ENCODE measurements at places on chromosomes 1 and 21.

GRCh38 chr1:29122682-29123052 is 1.0 kb downstream of the TMEM200B start:
- no peak for DNase-seq

DNA sequence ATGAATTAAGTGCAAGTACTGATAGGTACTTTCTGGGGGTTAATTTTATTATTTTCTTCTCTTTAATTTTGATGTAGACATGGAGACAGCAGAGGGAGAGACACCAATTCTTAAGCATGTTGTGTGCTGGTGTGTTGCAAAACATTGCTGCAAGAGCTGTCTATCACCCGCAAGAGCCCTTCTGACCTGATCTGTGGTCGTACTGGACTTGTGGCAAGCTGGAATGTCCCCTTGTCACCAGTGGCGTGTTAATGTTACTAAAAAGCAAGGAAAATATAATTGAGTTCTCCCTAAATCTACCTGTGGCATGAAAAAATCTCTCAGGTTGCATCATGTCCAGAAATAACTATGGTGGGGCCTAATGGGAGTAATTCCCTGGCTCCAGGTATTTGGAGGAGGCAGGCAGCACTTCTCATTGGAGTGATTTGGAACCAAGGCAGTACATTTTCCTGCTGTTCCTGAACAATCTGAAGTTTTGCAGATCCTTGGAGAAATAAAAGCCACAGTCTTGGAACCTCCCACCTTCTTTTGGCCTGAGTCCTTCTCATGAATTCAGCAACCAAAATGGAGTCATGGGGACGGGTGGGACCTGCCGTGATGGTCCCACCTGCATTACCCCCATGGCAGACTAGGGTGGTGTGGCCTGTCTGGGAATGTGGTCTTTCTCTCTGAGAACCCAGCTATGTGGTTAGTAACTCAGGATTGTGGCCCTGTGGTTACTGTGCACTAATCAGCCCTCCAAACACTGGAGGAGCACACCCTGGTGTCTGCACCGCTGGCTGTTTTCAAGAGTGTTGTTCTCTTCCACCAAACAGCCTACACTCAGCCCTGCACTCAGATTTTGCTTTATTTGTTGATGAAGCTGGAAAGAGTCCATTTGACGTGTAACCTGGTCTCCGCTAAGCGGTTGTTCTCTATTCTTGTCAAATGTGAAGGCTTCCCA is 57.4 kb downstream of the GALNT2 start:
- no peak for DNase-seq

DNA sequence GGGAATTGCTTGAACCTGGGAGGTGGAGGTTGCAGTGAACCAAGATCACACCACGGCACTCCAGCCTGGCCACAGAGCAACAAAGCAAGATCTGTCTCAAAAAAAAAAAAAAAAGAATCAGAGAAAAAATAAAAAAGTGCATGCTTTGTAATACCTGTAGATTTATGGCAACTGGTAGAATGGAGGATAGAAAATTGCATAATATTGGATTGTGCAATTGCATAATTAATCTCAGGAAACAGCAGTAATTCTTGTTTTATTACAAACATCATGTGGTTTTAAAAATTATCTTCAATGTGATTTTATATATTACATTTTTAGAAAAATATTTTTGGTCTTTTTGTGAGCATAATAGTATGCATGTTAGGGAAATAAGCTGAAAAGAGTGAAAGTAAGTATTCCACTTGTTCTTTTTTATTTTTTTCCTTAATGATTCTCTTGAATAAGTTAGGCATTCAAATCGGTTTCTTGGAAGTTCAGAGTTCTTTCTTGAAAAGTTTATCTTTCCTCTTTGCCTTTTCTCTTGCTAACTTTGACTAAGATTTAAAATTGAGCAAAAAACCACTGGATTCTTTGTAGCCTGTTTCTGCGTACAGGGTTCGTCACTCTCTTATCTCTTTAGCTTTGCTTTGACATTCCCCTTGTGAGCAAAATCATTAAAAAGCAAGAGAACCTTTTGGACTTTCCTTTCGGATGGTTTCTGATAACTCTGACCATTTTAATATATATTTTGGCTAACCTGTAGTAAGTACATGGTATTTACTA is 127.5 kb upstream of the ADAMTS5 start:
- DNase-seq, result no peak

GRCh38 chr1:45929257-45929687 is 125.9 kb downstream of the MAST2 start:
- no peak for DNase-seq

DNA sequence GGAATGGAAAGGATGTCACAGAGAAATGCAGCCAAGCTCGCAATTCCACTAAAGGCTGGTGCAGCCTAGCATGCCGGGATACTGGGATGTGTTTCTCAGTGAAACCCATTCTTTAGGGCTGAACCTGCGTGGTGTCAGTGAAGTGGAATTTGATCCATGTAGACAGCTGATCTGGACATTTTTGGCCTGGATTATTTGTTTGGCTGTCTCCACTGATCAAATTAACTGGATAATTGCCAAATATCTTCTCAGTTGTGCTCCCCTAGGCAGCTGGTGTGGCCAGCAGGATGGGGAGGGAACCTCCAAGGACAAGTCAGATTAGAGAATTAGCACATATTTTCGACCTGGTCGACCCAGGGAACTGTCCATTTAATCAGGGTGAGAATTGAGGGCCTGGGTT is 318.4 kb downstream of the RPS6KC1 start:
- no peak for DNase-seq

GRCh38 chr1:118275472-118276115 is 90.6 kb upstream of the SPAG17 start:
- DNase-seq, result no peak

DNA sequence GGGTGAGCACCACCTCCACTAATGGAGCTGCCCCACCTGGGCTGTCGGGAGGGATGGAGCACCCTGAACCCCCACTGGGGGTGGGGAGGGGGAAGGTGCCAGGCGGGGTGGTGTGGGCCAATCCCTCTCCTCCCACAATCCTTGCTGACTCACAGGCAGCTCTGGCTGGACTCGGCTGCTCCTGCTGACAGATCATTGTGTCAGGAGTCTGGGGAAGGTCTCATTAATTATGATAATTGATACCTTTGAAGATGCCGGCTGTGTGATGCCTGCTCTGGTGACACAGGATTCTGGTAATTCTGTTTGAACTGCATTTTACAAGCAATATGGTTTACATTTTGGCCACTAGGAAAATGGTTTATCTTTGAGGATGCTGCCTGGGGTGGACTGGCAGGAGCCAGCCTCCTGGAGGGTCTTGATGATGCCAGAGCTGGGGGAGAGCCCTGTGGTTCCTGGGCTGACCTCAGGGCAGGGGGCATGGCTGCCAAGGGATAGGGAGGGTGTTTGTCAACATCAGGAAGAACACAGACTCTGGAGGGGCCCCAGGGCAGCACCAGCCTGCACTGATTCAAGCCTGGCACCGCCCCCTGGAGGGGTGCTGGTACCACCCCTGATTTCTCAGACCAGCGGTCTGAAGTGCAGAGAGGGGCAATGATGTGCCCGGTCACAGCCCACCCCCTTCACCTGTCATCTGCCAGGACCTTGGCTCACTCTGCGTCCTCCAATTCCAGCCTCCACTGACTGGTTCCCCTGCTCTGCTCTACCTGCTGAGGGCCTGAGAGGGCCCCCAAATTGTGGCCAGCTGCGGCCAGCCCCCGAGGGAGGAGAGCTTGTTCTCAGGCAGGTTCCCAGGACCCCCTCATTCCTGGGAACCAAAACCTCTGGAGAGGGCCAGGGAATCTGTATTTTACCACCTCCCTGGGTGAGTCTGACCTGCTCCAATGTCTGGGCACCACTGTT is 338.8 kb downstream of the MATN1 start:
- DNase-seq, result no peak

DNA sequence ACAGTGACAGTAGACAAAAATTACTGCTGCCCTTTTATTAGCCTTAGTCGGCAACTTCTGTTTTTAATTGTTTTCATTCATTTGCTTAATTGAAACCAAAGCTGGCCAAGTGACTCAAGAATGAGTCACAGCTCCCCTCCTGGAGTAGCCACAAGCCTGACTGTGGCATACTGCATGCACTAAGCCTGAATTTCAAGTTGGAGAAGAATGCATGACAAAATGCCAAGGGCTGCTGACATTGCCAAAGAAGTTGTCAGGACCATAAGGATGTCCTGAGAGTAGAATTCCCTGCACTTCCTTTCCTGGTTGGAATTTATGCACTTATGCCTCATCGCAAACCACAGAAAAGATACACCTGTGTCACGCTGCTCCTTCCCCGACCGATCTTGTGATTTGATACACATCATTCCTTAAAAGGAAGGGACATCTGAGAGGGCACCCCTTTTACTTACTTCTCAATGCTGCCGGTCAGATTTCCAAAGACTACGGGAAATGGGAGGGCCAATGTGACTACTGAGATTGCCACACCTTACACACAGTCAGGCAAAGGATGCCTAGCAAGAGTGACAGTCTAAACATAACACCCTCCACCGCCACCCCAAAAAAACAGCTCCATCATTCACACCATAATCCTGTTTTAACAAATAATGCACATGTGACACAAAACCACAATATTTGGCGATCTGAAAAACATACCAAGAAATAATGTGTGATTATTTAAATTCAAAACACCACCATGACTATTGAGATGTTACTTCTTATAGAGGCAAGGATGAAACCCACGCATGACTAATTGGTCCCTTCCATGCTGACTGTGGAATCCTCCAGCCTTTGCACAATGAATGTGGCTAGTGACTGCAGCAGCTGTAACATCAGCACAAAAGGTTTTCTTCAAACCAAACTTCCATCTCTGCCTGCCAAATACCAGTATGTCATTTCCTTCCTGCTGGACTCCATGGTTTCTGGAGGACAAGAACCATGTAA is 28.2 kb downstream of the VAV3 start:
- peak; percentile 35 for DNase-seq

- DNase-seq, result no peak
Observed at GRCh38 chr1:3640121-3640837, 9.6 kb downstream of the WRAP73 start.

DNA sequence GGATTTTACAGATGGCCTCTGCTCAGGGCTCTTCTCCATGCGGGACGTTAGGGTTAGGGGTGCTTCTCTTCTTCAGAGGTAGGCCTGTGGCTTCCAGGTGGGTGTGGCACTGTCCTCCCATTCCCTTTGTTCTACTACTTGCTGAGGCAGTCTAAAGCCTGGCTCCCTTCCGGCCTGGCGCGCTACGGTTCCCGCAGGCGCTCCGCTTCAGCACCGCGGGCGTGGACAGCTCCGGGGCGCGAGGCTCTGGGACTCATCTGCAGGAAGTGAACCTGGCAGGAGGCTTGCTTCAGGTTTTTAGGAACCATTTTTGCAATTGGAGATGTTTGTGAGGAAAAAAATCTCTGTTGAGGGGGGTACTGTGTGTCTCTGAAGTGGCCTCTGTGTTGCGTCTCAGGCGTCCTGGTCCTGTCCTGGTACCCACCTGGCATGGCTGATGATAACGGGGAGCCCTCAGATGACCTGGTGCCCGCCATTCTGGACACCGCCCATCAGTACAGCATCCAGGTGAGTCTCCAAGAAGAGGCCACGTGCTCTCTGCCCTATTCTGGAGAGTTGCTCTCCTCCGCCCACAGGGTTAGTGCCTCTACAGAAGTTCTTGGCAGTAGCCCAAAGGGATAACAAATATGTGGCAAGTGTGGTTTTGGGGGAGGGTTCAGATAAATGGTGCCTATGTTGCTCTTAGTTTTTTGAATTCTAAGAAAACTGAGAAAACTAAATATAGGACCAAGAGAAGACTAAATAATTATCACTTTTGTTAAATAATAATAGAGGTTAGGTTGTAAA is 1.9 kb downstream of the MANEAL start:
- DNase-seq, result no peak

DNA sequence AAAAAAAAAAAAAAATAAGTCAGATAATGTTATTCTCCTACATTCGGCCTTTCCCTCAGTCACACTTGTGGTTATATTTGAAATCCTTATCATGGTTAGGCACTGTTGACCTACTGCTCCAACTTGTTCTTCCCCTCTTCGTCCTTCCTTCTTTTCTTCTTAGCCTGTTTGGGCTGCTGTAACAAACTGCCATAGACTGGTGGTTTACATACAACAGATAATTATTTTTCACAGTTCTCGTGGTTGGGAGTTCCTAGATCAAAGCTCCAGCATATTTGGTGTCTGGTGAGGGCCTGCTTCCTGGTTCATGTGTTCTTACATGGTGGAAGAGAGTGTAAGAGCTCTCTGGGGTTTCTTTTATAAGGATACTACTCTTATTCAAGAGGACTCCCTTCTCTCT is 73.4 kb downstream of the RABGAP1L start:
- no peak for DNase-seq

DNA sequence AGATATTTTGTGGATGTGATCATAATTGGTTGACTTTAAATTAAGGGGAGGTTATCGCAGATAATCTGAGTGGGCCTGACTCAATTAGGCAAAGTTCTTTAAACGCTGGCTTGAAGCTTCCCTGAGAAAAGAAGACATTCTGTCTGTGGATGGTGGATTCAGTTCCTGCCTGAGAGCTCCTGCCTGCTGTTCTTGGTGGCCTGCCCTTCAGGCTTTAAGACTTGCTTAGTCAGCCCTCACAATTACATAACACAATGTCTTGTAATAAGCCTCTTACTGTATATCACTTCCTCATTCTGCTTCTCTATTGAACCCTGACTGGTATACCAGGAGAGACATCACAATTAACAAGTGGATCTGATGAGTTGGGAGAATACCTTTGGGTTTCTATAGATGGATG is 50.2 kb downstream of the KCNJ6 start:
- DNase-seq, result no peak

DNA sequence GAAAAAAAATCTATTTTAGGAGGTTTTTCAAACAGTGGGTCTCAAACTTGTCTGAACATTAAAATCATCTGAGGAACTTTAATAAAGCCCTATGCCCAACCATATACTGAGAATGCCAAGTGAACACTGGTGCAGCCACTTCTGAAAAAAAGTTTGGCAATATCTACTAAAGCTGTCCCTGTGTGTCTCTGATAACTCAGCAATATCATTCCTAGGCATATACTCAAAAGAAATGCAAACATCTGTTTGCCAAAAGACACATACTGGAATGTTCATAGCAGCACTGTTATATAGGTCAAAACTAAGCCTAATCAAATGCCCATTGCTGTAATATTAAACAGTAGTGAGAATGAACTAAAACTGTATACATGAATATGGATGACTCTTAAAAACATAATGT is 74.2 kb upstream of the RGS4 start:
- no peak for DNase-seq

- no peak for DNase-seq
Observed at GRCh38 chr21:46607636-46608035, 2.8 kb upstream of the S100B start.

DNA sequence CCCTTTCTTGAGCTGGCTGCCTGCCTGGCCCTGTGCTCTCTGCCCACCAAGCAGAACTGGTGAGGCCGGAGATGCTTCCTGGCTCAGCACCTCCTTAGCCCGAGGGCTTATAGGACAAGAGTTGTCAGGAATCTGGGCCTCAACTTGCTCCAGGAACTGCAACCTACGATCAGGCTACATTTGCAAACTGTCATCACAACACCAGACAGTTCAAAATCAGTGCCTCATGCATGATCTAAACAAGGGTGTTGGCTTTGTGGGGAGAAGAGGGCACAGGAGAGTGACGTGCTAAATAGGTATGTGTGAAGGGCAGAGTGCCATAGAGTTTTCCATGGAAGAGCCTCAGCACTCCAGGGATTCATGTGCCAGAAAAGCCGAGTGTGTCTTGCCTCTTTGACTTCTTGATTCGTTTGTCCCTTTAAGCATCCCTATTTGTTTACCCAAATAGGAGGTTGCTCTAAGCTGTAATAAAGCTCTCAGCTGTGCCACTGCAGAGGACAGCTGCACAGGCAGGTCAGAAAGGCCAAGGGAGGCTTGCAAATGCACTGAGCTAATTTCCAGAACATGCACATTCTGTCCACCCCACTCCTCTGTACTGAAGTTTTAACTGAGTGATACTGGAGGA is 30.2 kb upstream of the NEK2 start:
- DNase-seq, result no peak

Measured in stimulated activated CD8-positive, alpha-beta memory T cell treated with anti-CD3 and anti-CD28 coated beads, Interleukin-7, amount 100 ng/mL, for 4 hours (primary cell).